Stimulated activated CD8-positive, alpha-beta memory T cell treated with anti-CD3 and anti-CD28 coated beads, Interleukin-7, amount 100 ng/mL, for 24 hours (primary cell): ENCODE measurements at places on chromosomes 12 and 14.

DNA sequence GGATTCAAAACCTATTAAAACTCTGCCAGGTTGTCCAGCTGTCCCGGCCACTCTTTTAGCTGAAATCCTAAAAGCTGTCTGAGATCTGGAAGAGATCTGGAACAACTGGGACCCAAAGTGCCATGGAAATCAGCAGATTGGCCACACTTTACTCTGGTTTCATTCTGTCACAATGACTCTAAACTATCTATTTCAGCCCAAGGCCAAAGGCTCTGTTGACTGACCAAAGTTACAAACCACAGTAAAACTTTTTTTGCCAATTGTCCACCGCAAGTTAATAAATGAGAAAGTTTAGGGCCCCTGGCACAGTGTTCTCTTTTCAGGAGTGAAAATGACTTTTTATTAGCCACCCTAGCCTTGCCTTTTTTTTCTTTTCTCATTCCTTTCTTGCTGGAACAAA, 113.4 kb upstream of the CPM start:
- no peak for DNase-seq

- DNase-seq: no peak
These were observed 18.7 kb downstream of the XRCC3 start for GRCh38 chr14:103696466-103697071.

- no peak for DNase-seq
These were observed 776 bp downstream of the BMP4 start for GRCh38 chr14:53955671-53956426.

DNA sequence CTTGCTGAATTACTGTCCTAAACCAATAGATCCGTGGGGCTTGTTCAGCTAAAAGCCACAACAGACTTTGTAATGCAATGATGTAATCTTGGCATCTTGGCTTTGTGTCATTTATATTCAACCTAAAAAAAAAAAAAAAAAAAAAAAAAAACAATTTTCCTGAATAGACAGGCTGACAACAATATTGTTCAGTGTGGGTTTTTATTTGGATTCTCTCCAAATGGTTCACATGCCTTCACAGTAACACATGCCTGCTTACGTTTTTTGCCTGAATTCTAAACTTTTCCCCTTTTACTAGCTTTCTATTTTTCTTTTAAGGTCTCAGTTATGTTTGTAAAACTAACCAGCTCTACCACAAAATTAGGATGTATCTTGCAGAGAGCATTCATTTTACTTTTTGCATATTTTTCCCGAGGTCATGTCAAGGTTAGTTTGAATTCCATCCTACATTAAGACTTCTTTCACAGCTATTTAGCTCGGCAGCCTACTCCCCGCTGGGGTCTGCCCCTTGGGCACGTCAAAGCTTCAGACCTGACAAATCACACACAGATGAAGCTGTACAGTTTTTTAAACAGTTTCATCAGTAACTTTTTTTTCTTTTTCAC, 213.7 kb upstream of the NPAS3 start:
- no peak for DNase-seq

DNA sequence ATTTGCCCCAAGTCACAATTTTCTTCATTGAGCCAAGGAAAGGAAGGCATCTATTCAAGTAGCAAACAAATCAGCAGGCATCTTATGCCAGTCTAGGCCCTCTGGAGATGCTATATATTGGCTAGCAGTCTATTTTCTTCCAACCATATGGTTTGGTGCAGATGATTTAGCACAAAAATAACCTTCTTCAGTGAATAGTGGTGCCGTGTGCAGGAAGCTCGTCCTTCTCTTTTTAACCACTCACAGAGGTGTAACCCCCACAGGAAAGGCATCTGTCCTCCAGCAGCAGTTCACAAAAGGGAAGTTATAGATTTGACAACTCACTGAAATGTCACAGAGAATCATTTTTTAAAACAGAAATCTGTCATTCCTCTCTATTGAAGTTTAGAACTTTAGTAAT, 445.7 kb upstream of the SYT1 start:
- DNase-seq: no peak

DNA sequence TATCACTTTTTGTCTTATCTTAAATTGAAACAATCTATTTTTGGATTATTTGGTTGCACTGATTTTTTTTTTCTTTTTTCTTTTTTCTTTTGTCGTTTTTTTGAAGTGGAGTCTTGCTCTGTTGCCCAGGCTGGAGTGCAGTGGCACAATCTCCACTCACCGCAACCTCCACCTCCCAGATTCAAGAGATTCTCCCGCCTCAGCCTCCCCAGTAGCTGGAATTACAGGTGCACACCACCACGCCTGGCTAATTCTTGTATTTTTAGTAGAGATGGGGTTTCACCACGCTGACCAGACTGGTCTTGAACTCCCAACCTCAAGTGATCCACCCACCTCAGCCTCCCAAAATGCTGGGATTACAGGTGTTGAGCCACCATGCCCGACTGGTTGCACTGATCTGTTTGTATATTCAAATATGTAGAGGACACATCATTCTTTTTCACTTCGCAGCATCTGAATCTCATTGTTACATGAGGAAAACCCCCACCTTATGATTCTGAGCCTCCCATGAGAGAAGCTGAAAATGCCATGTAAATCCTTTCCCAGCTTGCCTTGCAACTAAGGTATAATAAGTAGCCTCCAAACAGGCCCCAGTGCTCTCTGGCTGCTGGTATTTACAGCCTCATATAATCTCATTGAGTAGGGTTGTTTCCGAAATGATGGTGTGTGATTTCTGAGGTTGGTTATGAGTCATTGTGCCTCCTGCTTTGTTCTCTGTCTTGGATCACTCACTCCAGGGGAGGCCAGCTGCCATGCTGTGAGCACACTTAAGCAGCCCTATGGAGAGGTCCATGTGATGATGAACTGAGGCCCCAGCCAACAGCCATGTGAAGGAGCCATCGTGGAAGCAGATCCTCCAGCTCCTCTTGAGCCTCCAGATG, 5.2 kb upstream of the HSP90B1 start:
- DNase-seq: no peak

GRCh38 chr12:130336723-130337487, 782 bp upstream of the PIWIL1 start:
- DNase-seq: no peak
